Thymus (tissue), 14 donors: ENCODE measurements at places on chromosomes 3 and 15.
A peak's percentile ranks its signal among the peaks of the same experiment; 100 is the strongest.

DNA sequence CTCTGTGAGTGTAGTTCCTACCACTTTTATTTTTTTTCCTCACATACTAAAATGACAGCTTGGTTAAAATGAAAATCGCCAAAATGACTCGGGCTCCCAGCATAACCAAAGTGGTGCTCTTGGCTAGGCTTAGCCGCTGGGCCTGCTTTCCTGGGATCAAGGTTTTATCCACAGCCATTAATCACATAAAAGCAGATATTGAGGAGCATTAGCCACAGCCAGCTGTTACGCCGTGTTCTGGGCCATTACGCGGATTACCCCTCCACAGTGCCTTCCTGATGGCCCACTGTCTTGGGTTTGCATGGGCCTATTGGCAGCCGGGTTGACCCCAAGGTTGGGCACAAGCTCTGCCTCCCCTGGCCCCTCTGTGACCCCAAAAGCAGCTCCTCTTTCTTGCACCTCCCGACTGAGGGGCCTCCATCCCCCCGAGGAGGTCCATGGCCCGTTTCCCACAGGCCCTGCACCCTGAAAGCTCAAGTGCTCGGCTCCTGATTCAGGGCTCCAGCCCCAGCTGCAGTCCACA lies 30.4 kb upstream of the TRPM1 start:
- no peak for DNase-seq

GRCh38 chr3:185401319-185401955 lies 38.5 kb downstream of the MAP3K13 start:
- no peak for DNase-seq

- no peak for DNase-seq
These were observed 281.0 kb upstream of the NECTIN3 start for GRCh38 chr3:110790631-110791030.

DNA sequence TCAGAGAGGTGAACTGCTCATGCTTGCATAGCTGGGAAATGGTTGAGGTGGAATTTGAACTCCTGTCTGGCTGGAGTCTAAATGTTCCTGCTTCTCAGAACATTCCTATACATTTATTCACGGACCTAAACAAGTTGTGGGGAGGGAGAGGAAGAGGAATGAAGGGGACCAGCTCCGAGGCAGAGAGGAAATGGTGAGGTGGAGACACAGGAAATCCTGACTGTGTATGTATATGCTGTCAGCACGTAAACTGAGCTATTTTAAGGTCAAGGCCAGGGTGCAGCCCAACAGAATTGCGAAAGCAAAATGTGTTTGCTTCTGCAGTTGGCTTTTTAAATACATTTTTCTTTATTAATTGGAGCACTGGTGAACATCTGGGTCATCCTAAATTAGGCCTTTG lies 74.1 kb upstream of the POMGNT2 start:
- DNase-seq: peak; percentile 56

DNA sequence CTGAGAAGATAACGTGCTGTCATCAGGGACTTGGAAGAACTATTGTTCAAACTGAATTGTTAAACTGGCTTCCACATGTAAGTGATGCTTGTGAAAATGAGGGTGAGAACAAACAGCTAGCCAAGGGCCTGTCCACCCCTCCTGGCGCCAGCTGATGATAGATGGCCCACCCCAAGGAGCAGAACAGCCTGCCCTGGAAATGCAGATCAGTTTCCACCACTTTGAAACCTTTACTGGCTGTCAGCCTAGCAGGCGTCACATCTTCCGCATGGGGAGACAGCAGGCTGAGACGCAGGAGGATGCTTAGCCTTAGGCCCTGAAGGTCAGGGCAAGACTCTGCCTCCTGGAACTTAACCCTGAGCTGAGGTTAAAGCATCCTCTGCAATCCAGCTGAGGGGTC lies 6.4 kb upstream of the SLC51B start:
- DNase-seq: no peak

GRCh38 chr15:85019815-85020590 lies 38.3 kb downstream of the PDE8A start:
- DNase-seq: no peak

GRCh38 chr15:39300451-39301153 lies 280.3 kb upstream of the THBS1 start:
- DNase-seq: no peak

DNA sequence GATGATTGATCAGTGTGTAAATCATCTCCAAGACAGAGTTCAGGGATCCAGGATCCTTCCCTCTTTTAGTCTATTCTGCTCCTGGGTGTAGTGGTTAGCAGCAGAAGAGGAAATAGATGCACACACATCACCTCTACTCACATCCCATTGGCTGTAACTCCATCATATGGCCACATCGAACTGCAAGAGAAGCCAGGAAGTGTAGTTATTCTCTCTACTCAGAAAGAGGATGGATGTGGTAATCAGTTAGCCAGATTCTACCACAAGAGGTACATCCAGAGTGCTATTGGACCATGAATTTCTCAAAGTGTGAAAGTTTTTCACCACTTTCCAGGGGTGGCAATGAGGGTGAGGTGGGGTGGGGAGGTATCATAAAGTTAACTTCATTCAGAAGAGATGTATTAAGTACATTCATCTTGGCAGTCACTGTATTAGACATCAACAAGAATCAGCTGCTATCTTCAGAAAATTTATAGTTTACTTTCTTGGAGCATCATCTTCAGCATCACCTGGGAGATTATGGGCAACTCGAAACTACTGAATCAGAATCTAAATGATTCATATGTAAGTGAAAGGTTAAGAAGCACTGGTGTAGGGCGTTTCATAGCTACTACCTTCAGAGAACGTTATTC lies 60.6 kb upstream of the GAP43 start:
- no peak for DNase-seq

DNA sequence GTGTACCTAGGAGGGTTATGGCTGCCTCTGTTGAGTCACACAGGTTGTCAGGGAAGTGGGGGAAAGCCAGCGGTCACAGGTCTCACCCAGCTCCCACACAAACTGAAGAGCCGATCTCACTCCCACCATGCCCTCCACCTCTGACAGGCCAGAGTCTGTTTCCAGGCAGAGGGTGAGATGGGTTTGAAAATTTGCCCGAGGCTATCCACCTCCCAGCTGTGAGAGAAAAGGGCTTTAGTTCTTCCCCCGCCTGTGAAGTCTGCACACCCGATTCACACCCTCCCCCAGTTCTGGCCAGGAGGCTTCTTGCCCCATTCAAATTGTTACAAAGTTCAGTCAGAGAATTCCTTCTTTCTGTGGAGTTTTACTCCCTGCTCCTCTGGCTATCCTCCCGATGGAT lies 446.9 kb downstream of the EDEM1 start:
- DNase-seq: no peak

DNA sequence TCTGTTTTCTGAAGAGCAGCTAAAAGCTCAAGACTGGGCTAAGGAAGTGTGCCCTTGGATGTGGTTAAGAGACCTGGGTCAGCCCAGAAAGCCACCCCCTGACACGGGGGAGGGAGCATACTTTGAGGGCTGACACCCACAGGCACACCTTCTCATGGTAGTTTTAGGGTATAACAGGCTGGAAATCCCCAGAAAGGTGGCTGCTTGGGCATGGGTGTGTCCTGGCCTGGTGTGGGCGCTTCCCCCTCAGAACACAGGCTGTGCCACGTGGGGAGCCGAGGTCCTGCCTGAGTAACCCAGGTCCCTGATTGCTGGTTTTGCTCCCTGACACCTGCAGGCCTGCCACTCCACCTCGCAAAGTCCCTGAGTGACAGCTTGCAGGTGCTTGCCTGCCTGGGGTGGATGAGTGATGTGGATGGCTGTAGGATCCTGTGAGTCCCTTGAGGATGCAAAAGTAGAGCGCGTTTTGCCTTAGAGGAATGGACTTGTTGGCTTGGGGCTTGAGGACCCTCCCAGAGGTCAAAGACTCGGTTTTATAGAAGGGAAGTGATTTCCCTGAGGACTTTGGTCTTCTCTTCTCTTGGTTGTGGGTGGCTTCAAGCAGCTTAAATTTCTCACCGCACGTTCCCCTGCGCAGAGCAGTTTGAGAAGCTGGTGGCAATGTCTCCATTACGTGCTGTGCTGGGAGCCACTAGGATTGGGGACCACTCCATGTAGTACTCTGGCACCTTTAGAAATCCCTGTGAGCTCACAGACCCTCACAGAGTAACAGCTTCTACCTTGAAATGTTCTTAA lies 94.4 kb downstream of the DNASE1L3 start:
- peak; percentile 18 for DNase-seq
